GM23248 (cell line): ENCODE measurements at places on chromosomes 5 and 9.

- no peak for DNase-seq
Measured at GRCh38 chr5:43298443-43298842, 14.8 kb downstream of the HMGCS1 start.

GRCh38 chr9:134048582-134048968 lies 19.3 kb downstream of the BRD3 start:
- DNase-seq: no peak

DNA sequence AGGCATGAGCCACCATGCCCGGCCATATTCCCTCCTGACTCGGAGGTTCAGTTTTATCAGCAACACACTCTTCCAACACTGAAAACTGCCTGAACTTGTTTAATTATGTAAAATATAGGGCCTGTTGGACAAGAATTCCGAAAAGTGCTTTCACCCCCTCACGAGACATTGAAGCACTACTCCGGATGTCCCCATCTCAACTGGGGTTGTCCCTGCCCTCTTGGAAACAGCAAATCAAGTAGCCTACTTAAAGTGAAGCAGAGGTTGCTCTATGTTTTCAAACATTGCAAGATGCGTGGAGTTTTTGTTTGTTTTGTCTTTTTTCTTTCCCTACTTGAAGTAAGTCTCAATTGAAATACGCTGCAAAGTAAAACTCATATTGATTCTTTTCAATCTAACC lies 7.6 kb downstream of the PTGER4 start:
- no peak for DNase-seq

- peak; percentile 71 for DNase-seq
Measured at GRCh38 chr9:77927265-77927664, 104.3 kb downstream of the GNAQ start.

DNA sequence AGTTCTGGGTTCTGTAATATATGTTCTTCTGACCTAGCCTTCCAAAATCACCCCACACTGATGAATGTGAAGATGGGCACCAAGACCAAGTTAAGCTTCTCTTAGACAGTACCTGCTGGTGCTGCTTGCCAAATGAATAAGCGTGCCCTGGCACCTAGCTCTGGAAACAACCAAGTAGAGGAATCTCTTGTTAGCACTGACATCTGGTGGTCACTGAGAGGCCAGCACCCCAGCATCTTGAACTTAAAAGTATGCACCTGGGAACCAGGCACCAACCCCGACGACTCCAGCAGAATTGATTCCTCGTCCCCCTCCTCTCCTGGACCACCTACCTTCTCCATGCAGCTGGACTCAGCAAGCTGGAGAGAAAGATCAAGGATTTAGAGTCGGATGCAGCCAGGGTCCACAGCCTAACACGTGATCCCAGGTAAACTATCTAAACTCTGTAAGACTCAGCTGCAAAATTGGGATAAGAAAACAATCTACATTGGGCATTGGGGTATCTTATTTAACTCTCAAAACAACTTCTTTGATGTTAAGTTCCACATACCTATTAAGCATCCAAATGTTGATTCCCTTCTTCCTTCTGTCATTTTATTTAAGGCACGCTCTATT lies 89.8 kb downstream of the SLC1A3 start:
- peak; percentile 79 for DNase-seq

DNA sequence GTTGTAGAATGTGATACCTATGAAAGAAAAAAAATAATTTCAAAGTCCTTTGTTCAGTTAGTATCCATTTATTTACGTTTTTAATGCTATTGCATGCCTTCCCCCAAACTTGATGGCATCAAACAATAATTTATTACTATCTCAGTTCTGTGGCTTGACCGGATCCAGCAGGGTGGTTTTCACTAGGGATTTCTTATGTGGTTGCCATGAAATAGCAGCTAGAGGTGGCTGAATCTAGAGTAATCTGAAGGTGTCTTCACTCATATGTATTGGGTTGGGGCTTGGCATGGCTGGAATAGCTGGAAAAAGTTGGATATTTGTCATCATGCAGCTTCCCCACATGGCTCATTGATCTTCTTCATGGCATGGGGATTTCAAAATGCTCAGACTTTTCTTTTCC lies 619.3 kb upstream of the ZNF608 start:
- DNase-seq: no peak

DNA sequence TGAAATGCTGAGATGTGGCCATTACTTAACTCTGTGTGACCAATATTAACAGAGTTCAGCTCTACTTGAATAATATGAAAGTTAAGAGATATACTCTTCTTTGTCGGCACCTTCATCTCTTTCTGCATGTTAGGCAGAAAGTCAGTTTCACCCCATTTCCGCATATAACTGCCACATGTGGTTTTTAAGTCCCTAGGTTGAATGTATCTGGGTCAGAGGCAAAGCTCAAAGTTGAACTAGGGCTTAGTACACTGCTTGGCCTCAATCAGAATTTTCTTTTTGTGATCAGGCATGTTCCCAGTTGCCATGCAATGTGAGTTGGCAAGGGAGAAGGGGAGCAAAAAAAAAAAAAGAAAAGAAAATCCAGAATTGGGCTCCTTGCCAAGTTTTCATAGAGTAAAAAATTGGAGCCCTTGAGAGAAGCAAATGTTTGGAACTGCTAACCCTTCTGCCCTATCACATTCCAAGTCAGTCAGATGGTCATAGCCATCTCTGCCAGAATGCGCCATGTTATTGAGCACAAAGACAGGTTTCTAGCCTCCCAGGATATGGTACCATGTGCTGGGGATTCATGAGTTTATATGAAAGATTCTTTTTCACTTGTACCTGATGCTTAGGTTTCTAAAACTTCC lies 251.2 kb upstream of the RORB start:
- DNase-seq: peak; percentile 1

DNA sequence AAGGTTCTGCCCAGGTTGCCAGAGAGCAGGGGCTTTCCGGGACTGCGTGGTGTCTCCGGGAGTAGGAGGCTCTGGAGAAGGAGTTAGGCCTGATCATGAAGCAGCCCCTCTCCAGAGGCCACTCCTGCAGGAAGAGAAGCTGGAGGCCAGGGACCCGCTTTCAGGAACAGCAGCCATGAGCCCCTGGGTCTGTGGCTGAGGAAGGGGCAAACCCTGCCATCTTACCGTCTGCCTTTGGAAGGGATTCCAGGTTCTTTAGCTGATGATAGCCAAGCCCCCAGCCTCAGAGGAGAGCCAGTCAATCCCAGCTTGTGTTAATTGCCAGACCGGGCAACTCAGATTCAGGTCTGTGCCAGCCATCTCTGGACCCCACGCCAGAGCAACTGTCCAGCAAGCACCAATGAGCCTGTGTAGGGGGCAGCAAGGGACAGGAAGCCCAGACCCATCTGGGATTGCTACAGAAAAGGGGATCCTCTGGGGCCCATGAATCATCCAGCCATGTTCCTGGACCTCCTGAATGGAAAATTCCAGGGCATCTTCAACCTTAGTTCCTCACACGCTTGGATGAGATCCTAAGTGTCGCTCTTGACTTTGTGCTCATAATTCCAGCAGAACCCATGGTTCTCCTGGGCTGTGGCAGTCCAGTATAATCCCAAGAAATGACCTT lies 42.7 kb upstream of the MVB12B start:
- DNase-seq: no peak

DNA sequence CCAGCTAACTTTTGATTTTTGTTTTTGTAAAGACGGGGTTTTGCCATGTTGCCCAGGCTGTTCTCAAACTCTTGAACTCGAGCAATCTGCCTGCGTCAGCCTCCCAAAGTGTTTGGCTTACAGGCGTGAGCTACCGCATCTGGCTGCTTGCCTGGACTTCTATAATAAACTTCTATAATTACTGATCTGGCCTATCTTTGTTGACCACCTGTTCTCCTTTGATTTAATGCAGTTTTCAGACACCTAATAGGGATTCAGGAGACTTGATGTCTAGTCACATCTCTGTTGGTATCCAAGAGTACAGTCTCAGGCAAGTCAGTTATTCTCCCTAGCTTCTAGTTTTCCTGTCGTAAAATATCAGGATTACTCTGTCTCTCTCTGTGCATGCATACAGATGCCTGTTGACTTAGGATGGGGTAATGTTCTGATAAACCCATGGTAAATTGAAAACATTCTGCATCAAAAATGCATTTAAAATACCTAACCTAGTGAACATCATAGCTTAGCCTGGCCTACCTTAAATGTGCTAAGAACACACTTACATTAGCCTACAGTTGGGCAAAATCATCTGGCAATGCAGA lies 51.5 kb upstream of the NR3C1 start:
- no peak for DNase-seq

DNA sequence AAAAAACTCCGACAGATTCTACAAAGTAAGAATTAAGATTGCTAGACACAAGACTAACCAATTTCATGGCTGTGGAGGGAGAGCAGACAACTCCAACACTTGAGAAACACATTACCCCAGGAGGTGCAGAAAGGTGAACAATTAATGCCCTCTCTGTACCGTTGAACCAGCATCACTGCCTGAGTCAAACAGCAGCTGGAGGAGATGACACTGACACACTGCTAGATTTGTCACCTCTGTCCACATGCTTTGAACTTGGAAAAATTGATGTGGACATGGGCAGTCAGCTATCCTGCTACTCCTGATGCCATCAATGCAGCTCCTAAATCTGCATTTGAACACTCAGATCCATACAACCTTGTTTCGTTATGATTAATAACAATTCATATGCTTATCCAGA lies 51.7 kb downstream of the GPBP1 start:
- DNase-seq: no peak

DNA sequence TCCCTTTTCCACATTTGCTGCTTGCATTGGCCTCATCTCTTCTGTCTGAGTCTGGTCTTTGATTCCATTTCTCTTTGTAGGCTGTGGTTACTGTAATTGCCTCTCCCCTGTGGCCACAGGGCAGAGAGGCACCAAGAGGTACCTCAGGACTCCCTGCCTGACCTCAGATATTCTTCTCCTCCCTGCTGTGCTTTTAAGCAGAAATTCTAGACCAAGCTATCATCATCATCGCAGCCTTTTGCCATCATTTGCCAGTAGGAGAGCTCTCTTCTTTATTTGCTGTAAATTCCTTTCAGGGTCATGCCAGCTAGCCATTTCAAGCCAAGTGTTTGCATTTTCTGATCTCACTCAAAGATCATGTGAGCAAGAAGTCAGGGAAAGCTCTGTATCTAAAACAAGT lies 369.6 kb downstream of the ICE1 start:
- DNase-seq: no peak

GRCh38 chr9:127779136-127779981 lies 893 bp upstream of the SH2D3C start:
- peak; percentile 35 for DNase-seq

DNA sequence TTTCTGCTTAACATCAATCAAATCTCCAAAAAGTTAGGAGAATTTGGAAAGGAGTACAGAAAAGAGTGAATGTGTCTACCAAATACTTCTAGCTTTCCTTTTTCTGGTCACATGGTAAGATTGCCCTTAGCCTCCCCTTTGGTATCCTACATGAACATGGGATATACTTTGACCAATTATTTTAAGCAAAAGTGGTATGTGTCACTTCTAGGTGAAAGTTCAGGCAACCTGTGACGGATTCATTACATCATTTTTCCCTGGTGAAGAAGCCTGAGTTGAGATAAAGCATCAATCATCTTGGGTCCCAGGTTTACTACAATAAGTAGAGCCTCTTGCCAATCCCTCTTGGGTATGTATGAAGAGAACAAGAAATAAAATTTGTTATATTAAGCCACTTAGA lies 419.2 kb downstream of the PDE4D start:
- no peak for DNase-seq

GRCh38 chr9:120263836-120264235 lies 316.1 kb downstream of the CDK5RAP2 start:
- DNase-seq: no peak

DNA sequence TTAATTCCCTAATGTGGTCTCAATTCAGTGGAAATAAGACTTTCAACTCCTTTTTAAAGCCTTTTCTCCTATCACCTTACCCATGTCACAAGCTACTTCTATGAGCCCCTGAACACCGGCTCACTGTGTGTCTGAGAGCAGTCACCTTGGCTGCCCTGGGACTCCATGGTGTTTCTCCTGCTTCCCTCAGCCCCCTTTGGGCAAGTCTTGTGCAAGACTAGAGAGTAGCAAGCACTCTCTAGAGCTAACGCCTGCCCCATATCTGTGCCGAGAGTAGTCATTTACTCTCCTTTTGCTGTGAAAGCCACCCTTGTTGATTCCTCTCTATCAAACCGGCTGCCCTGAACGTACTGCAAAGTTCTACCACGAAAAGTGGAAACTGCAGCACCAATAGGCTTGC lies 77.9 kb upstream of the DAB2 start:
- no peak for DNase-seq

DNA sequence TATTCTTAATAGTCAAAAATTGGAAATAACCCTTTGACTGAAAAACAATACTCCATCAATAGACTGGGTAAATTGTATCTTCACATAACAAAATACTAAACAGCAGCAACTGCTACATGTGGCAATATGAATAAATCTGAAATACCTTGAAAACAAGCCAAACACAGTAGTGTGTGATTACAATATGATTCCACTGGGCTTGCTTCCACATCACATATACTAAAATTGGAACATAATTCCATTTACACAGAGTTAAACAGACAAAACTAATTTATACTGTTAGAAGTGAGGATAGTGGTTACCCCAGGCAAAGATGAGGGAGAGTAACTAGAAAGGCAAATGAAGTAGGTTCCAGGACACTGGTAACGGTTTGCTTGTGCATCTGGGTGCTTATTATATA lies 20.4 kb downstream of the FNIP1 start:
- DNase-seq: peak; percentile 38

DNA sequence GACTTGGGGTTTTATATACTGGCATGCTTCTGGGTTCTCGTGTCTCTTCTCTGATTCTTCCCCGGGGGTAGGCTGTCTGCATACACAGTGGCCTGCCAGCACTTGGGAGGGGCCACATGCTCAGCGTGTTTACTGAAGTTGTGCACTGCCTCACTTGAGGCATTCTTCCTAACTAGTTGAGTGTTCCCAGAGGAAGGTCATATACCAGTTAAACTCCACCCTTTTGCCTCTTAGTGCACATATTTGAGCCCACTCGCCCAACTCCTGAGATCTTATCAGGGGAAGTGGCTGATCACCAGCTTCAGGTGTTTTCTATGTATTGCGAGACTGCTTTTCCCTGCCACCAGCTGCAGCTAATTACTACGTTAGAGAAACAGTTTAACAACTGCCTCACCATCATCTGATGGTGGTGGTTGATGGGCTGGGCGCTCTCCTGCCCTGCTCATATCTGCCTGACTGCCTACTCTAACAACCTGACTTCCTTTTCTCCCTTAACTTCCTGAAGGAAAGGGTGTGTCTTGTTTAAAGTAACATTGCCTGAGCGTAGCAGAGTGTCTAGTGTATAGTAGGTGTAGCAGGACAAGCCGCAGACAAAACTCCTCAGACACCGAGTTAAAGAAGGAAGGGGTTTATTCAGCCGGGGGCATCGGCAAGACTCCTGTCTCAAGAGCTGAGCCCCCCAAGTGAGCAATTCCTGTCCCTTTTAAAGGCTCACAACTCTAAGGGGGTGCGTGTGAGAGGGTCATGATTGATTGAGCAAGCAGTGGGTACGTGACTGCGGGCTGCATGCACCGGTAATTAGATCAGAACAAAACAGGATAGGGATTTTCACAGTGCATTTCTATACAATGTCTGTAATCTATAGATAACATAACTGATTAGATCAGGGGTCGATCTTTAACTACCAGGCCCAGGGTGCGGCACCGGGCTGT lies 60.1 kb upstream of the CLINT1 start:
- peak; percentile 14 for DNase-seq

- DNase-seq: peak; percentile 51
Measured at GRCh38 chr5:178227138-178227659, 5.4 kb downstream of the PHYKPL start.

GRCh38 chr5:89908876-89909275 lies 500.7 kb downstream of the CETN3 start:
- no peak for DNase-seq
